ENCODE measurements at places on chromosomes 5 and 9.

DNA sequence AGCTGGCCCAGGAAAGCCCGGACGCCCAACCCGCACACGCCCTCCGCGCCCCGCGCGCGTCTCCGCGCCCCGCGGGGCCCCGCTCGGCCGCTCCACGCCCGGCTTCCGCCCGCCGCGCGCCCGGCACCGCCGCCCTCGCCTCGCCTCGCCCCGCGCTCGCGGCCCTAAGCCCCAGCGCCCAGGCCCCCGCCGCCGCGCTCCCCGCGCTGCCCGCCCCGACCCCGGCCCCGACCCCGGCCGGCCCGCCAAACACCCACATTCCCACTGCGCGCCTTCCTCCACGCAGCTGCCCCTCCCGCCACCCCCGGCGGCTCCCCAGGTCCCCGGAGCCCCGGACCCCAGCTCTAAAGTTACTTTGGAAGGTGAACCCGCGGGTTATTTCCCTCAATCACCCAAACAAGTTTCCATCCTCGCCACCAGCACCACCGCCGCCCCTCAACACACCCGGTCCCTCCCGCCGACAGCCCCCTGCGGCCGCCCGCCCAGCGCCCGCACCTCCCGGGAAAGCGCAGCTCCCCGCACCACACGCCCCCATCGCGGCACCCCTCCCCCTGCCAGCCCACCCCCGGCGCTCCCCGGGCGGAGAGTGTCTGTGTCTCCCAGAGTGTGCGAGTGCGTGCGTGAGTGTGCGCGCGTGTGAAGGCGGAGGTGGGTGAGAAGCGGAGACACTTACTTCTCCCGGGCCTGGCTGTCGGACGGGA is 439 bp downstream of the SSBP2 start:
- DNase-seq = peak; percentile 15

GRCh38 chr9:107020040-107020530 is 157.1 kb downstream of the ZNF462 start:
- no peak for DNase-seq

- DNase-seq = no peak
These were observed 1240.7 kb upstream of the WWC1 start for GRCh38 chr5:167050568-167051401.

GRCh38 chr9:121562301-121562700 is 62.7 kb upstream of the GGTA1 start:
- DNase-seq = no peak

GRCh38 chr9:76218886-76219445 is 175.3 kb downstream of the RFK start:
- no peak for DNase-seq

GRCh38 chr5:38695021-38695958 is 138.8 kb upstream of the LIFR start:
- DNase-seq = no peak

DNA sequence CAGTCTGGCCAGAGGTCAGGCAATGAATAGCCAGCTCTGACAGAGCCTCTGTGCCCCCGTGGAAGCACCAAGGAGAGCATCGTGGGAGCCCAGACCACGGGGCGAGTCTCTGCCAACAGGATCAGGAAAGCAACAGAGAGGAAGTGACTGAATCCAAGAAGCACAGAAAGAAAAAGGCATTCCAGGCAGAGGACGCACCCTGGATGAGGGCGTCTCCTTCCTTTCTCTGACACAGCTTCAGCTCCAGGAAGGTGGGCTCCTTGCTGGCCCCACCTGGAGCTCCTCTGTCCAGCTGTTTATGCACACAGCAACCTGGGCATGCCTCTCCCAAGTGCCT is 16.6 kb downstream of the HK3 start:
- DNase-seq = no peak

DNA sequence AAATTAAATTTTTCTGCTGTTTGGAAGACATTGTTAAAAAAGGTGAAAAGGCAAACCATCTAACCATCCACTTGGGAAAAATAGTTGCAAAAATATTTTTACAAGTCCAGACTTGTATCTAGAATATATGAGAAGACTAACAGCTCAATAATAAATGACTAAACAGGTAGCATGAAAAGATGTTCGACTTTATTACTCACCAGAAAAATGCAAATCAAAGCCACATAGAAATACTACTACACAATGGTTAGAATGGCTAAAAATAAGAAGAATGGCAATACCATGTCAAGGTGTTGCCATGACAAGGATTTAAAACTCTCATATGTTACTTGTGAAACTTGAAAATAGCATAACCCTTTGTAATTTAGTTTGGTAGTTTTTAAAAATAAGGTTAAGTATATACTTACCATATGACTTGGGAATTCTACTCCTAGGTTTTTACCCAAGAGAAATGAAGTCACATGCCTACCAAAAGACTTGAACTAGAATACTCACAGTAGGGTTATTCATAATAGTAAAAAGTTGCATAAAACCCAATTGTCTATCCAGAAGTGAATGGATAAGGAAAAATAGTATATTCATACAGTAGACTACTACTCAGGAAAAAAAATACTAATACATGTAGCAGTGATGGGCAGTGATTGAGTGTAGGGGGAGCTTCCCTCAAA is 93.8 kb downstream of the VPS13A start:
- no peak for DNase-seq

DNA sequence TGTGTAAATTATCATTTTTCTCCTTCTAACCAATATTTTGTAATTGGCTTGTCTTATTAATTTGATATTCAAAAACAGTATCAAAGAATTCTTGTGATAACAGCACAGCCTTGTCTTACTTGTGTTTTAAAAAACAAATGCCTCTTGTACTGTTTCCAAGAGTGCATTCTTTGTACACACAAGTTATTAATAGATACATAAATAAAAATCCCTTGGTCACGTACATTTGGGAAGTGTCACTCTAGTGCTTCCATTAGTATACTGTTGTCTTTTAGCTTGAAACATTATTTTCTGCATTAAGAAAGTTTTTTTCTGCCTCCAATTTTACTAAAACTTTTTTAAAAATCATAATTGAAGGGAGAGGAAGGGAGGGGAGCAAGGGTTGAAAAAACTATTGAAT is 133.2 kb downstream of the PIP5K1B start:
- DNase-seq = no peak

GRCh38 chr9:124869986-124870560 is 8.1 kb downstream of the ARPC5L start:
- peak; percentile 67 for DNase-seq

- no peak for DNase-seq
These were observed 31.9 kb downstream of the ANKRD33B start for GRCh38 chr5:10595672-10596309.

- no peak for DNase-seq
These were observed 34.9 kb upstream of the EEIG1 start for GRCh38 chr9:128015696-128016095.

GRCh38 chr5:154384480-154385235 is 61.1 kb upstream of the SAP30L start:
- DNase-seq = no peak

DNA sequence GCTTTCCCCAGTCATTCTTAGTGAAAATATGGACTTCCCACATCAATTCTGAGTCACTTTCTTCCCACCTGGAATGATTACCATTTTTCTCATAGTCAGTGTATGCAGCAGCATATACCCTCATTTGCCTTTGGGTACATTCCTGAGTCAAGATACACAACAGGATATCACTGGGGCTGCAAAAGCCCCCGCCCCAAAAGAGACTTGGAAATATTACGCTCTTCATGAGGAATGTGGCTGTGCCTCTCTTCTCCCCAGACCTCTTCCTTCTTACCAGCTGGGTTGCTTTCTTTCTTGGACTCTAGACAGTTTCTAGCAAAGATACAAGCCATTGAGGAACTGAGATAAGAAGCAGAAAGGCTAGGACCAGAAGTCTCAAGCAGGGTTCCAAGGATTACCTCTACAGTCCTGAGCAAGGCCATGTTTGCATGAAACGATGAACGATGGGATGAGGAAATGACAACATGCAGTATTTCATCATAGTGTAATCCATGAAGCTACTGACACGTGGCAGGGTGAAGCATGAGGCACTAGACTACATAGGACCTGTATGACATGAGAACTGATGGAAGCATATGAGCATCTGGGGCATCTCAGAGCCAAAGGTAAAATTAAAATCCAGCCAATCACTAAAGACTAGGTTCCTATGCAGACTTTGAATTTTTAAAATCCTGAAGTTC is 218.1 kb downstream of the RAB3C start:
- no peak for DNase-seq

- DNase-seq = no peak
These were observed 132.4 kb downstream of the DAB2IP start for GRCh38 chr9:121783521-121784507.

DNA sequence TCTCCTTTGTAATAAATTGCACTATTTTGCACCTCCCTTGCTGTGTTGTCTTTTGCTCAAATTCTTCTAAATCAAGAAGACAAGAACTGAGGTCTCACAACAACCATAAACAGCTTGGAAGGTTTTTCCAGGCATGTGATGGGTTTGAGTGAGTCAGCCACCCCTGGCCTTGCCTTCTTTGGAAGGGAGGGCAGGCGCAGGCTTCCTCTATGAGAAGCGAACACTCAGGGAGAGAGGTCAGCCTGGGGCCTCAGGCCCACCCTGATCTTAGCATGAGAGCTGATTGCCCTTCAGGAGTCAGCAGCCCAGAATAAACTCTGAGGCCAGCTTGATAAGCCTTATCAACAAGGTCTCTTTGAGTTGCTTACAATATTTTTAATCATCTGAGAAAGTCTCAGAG is 31.6 kb downstream of the S1PR3 start:
- no peak for DNase-seq

GRCh38 chr9:136688274-136689107 is 1.2 kb upstream of the AGPAT2 start:
- DNase-seq = no peak

DNA sequence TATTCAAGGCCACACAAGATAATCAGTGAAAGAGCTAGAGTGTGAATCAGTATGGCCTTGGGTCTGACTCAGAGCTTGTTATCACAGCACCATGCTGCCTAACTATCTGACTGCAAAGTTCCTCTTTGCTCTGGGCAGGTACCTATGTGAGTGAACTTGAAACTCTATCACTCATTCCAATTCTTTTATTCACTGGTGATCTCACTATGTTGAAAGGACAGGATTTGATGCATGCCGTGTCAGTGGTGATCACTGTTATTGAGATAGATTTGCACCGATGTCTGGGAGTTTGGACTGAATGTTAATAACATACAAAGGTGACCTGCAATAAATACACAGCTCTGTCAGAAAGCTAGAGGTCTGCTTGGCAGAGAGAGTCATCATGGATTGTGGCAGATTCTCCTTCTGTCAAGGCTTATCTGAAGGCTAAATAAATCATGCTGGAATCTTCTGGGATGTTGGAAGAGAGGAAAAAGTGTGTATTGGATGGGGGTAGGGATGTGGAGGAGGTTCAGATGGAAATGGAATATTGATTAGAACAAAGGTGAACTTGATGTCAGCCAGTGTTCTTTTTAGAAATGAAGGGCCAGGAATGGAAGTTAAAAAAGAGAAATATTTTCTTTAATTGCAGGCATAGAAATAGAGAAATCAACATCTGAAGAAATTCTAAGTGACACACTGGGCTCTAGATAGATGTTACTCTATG is 91.8 kb upstream of the TNC start:
- no peak for DNase-seq

Data from activated T-helper 1 cell treated with Interleukin-2 at 50 U/mL for 16 hours (primary cell).